ENCODE measurements at places on chromosomes 12 and 14.
A peak's percentile ranks its signal among the peaks of the same experiment; 100 is the strongest.

DNA sequence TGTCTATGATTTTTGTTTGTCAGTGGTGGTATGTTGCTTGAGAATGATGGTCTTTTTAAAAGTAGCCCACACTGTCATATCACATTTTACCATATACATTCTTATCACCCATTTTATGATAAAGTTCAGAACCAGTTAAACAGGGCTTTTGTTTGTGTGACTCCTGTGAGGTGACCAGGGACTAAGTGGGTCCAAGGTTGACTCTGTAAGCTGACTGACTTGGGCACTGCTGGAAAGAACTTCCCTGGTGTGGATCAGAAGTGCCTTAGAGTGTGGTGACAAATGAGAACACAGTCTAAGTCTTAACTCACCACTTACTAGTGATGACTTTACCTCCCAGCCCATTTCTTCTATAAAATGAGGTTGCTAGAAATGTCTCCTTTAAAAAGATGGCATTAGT, 52.6 kb downstream of the VRK1 start:
- DNase-seq, result no peak

DNA sequence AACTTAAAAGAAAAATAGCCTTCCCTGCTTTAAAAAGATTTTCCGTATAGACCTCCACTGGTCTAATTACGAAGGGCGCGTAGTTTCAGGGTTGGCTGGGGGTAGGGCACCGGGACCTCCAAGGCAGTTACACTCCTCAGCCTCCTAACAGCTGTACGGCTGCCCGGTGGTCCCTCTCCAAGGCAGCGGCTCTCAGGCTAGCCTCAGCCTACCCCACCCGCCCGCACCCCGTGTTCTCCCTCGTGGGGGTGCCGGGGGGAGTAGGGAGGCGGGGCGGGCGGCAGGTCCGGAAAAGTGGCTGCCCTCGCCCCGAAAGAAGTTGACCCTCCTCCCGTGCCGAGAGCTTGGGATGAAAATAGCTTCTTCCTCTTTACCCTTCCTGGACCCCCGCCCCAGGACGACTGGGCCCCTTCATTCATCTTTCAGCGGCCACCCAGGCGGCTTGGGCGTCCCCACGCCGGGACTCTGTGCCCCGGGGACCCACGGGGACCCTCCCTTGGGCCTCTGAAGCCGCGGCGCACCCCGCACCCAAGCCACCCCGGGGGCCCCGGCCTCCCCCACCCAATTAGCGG, 991 bp upstream of the RCOR1 start:
- no peak for DNase-seq

DNA sequence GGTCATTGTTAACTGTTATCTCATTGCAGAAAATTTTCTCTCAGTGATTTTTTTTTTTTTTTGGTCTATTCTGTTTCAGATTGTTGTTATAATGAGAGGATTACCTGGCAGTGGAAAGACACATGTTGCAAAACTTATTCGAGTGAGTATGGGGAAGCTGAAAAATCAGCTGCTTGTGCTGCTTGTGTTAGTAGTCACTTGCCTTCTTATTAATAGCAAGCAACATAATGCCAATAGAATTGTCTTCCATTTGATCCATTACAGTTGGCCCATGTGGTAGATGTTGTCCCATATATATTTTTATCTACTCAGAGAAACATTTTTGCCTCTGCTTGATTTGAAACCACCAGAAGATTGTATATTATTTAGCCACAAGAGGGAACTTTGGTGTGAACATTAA, 53.0 kb downstream of the YLPM1 start:
- no peak for DNase-seq

DNA sequence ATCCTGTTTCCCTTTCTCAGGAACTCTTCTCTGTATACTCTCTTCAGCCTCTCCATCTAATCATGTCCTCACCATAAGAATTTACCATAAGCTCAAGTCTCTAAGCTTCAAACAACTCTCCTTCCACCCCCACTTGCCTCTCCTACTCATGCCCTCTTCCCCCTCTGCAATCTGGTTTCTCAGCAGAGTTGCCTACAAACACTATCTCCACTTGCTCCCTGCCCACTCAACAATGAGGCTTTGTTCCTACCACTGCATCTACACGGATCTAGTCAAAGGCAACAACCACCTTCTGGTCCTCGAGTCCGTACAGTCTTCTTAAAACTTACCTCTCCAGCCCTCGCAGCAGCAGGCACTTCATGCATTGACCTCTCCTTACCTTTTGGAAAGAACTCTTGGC, 17.2 kb upstream of the FBLN5 start:
- DNase-seq, result no peak

DNA sequence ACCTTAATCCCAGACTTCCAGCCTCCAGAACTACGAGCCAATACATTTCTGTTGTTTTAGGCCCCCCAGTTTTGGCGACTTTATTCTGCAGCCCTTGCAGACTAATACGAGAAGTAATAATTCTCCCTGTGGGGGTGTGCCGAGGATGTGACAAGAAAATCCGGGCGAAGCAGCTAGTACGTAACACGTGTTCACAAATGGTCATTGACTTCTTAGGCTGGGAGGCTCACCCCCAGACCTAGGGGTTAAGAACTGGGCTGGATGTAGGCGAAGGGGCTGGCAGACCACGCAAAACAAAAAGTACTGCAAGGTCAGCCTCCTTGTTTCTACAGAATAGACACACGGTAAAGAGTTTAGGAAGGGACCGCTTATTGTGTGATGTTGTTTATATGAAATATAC, 69.8 kb upstream of the ESRRB start:
- DNase-seq, result no peak

DNA sequence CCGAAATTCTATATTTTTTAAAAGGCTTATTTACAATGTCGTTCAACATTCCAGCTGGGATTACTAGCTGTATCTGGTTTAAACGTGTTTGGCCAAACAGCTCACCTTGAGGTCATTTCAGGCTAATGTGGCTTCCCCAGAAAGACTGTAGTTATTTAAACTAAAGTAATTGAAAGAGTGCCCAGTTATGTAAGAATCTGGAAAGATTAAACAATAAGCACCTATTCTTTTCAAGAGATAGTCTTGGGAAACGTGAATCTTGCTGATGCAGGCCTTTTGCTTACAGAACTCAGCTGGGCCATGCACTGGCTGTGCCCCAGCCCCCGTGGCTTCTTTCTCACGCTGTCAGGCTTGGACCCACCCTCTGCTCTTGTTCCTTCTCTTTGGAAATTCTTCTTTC, 24.4 kb downstream of the GLRX5 start:
- no peak for DNase-seq

DNA sequence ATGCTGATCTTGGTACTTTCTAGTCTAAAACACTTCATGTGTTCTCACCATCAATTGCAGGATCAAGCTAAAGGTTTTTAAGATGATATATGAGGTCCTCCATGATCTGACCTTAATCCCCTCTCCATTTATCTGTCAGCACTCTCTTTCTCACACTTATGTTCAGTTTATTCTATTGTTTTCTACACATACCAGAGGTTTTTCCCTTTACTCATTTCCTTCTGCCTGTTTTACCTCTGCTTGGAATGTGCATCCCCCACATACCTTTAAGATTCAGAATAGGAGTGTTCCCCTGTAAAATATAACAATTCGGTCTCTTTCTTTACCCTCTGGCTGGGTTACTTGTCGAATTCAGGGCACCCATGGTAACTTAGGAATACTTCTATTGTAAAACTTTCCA, 219.1 kb upstream of the PKP2 start:
- no peak for DNase-seq

- DNase-seq, result no peak
Observed at GRCh38 chr12:41992022-41992421, 152.7 kb downstream of the GXYLT1 start.

DNA sequence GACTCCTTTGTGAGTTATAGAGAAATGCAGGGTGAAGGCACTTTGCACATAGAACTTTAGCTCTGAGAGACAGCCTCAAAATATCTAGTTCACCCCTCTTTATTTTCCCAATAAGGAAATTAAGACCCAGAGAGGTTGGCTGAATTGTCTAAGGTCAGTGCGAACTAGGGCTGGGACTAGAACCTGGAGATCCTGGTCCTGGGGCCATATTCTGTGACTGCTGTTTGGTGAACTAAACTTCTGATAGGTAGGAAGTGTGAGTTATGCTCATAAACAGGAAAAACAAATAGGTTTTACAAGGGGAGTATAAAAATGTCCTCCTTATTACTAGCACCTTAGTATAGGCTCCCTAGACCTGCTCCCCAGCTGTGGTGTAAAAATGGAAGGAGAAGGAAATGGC, 53.9 kb downstream of the DAD1 start:
- DNase-seq, result no peak

DNA sequence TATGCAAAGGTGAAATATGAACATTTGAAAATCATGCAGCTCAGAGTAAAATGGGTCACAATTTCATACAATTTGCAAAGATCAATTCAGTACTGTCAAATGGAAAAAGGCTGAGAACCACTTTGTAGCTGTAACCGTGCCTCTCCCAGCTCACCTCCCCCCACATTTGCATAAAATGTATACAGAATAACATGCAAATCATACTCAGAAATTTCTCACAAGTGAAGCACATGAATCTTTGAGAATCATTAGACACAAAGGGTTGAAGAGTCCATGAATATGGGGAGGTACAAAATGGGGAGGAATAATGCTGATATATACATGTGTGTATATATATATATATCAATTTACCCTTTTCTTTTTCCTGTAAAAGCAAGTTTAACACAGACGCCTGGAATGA, 162.1 kb downstream of the APAF1 start:
- no peak for DNase-seq

GRCh38 chr12:71846322-71846940, 6.9 kb downstream of the TBC1D15 start:
- DNase-seq, result peak; percentile 74

- no peak for DNase-seq
Observed at GRCh38 chr12:78470354-78471195, 394.0 kb upstream of the SYT1 start.

- no peak for DNase-seq
Observed at GRCh38 chr12:4089956-4090355, 183.6 kb upstream of the CCND2 start.

DNA sequence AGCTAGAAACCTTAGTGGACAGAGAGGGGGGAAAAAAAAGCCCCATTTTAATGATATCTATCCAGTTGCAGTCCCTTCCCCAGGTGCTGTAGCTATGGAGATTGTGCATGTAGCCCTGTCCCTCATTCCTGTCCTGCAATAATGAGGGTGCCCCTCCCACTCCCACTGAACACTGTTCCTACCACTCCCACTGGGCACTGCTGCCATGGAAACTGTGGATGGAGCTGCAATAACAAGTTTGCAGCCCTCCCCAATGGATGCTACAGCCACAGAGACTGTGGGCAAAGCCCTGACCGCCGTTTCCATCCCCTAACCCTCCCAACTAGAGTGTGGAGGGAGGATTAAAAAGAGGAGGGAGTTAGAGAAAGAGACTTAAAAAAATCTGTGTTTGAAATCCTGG, 238.3 kb downstream of the FUT8 start:
- DNase-seq, result no peak

DNA sequence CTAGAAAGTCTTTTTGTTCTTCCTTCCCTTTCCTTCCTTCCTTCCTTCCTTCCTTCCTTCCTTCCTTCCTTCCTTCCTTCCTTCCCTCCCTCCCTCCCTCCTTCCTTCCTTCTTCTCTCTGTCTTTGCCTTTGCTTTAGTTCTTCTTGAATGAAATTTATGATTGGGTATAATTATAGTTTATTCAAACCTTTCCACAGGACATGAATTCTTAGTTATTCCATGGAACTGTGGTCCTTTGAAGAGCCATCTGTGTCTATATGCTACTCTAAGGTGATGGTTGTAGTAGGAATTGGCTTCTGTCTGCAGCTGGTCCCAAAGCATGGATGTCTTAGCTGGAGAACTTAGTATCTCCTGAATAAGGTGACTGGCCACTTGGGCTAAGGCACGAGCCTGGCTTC, 64.8 kb downstream of the IGF1 start:
- DNase-seq, result no peak

DNA sequence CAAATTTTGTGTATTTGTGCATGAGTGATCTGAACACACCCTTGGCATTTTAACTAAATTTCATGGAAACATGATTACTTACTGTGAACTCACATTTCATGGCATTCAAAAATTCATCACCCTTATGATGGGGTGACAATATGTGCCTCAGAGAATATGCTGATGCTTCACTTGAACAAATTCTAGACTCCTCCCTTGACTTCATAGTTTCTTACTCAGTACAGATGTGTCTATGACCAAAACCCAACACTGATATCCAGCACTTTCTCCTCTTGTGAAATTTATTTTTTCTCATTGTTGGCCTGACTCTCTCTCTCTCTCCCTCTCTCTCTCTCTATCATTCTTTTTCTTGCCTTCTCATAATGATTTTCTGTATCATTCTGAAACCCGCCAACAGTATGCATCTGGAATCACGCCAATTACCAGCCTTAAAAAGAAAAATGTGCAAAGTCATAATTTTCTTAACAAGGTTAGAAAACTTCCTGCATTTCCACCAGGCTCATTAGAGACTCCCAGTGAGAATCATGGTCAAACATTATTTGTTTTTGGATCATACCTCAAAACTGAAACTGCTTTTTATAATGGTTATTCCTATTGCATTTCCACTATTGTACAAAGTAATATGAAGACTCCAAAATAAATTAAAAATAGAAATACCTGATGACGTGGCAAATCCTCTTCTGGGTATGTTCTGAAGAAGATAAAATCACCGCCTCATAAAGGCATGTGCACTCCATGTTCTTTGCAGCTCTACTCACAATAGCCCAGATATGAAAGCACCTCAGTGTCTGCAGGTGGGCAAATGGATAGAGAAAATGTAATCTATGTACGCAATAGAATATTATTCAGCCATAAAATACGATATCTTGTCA, 722.2 kb downstream of the TMEM121 start:
- DNase-seq, result no peak

- peak; percentile 75 for DNase-seq
Observed at GRCh38 chr12:49636979-49637755, 13.8 kb downstream of the PRPF40B start.

- peak; percentile 24 for DNase-seq
Observed at GRCh38 chr14:39491134-39491571, 58.9 kb upstream of the FBXO33 start.

GRCh38 chr14:104514156-104514848, 65.3 kb upstream of the C14orf180 start:
- DNase-seq, result no peak

DNA sequence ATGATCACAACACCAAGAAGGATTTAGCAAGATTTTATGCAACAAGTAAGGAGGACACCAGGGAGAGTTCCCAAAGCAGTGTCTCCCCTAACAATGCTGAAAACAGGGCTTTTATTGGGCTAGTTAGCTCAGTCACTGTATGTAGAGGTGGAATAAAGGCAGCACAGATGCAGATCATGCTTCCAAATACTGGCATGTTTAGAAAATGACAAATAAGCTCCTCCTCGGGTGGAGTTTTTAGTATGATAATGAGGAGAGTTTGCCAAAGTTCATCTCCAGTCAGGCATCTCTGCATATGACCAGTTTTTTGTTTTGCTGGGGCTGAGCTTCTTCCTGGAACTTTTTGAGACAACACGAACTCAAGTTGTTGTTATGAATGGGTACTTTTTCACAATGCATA, 4.4 kb upstream of the AVPR1A start:
- DNase-seq, result no peak
